ENCODE measurements at places on chromosomes 11 and 22. TPM values are rescaled to one million over a fixed set of nuclear protein-coding genes. Genes with fewer than 3 reads are reported as not detected.

DNA sequence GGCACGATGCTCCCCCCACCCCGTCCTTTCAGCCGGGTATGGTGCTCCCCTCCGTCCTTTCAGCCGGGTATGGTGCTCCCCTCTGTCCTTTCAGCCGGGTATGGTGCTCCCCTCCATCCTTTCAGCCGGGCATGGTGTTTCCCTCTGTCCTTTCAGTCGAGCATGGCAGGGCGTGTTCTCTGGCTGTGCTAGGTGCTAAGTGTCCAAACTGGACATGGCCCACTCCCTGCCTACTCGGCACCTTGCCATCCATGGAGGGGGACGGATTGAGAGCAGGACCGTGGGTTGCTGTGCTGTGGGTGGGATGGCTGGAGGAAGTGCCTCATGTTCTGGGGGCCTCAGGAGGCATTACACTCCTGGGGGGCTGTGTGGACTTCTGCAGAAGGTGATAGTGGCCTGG is 45.5 kb downstream of the MUC6 start:
- no peak for DNase-seq

- DNase-seq, result no peak
Observed at GRCh38 chr22:21599053-21599893, 30.5 kb downstream of the YDJC start.

The MMP12 gene
- not detected for polyA plus RNA-seq

- no peak for DNase-seq
Observed at GRCh38 chr11:131661132-131661531, 290.7 kb downstream of the NTM start.

DNA sequence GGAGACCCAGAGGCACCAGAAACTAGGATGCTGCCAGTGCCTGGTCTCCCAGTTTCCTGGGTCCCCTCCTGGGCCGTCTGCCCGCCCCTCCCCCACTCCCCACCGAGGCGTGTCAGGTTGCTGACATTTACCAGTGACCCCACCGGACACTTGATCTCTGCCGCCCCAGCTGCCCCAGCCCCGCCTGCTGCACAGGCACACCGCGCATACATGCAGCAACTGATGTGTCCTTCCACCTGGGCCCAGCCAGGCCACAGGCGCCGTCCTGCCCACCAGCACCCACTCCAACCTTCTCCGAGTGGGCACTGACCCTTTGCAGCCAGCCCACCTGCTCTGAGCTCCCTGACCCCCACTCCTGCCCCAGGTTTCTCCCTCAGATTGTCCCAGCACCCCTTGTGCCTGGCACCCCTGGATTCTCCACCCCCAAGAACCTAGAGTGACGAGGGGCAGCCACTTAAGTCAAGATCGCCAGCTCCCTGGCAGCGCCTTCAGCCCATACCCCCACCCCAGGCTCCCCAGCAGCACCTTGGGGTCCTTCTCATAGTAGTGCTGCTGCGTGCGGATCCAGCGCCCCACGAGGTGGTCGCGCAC is 548 bp downstream of the PYGM start:
- DNase-seq, result no peak

DNA sequence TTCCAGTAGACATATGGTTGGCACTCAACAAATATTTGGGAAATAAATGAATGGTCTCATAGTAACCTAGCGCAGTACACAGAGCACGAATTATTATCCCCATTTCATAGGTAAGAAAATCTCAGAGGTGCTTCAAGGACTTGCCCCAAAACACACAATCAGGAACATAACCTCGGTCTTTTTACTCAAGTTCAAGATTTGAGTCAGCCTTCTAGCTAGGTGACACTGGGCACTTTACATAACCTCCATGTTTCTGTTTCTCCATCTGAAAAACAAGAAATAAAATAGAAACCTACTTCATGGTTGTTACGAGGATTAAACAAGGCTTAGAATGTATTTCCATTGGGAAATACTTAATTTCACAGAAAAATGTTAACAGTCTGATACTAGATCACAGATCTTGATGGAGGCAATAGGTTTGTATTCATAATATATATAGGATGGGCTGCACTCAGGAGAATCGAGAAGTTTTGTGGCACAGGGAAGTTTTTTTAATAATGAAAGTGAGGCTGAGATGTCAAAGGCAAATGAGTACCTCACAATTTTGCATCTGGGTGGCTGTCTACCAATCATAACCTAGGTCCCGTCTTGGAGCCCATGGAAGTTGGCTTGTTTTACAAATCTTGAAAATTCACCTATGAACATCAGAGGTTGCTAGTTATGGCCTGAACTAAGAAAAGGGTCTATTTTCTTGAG is 147.4 kb upstream of the ZC3H12C start:
- DNase-seq, result no peak

DNA sequence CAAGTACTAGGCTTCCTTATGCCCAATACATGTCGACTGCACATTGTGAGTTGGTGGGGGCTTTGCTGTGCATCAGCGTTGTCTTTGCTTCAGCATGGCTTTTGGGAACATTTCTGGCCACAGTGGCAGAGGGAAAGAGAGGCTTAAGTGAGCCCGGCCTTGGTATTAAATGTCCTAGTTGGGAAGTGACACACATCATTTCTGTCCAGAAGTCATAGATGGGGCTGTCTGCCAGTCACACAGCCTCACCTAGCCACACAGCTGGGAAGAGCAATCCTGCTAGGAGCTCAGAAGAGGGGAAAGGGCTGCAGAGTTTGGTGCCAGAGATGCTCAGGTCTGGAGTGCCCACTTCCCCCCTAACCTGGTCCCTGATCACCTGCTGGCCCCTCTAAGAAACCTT is 27.6 kb downstream of the TREH start:
- DNase-seq, result no peak

- no peak for DNase-seq
Observed at GRCh38 chr11:132937016-132937415, 595.3 kb downstream of the OPCML start.

- DNase-seq, result no peak
Observed at GRCh38 chr11:44430140-44430539, 120.2 kb upstream of the ALX4 start.

GRCh38 chr11:133553885-133554740 is 21.8 kb upstream of the OPCML start:
- DNase-seq, result no peak

DNA sequence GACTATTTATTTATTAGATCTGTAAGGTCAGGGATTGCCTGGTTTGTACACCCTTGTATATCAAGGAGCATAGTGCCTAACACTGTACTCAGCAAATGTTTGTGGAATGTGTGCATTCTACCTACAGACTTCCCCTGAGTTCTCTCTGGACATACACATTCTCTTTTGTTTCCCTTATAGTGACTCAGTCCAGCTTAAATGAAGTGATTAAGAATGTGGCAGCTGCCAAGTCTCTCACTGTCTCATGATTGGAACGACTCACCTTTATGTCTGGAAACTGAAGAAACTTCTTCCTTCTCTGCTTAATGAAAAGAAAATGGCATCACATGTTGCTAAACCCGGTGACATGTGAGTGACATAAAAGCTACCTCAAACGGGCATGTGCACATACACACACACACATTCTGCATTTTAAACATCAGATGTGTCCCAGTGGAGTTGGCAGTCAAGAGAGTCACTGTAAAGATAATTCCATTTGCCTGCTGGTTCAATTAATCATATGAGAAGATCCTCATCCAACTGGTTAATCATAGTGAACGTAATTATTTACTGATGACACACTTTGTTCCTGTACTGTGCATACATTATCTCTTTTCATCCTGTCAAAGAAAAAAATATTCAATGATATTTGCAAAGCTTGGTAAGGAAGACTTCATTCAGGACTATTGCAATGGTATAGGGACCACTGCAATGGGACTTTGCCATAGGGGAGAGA is 42.8 kb downstream of the GLYAT start:
- DNase-seq, result no peak

DNA sequence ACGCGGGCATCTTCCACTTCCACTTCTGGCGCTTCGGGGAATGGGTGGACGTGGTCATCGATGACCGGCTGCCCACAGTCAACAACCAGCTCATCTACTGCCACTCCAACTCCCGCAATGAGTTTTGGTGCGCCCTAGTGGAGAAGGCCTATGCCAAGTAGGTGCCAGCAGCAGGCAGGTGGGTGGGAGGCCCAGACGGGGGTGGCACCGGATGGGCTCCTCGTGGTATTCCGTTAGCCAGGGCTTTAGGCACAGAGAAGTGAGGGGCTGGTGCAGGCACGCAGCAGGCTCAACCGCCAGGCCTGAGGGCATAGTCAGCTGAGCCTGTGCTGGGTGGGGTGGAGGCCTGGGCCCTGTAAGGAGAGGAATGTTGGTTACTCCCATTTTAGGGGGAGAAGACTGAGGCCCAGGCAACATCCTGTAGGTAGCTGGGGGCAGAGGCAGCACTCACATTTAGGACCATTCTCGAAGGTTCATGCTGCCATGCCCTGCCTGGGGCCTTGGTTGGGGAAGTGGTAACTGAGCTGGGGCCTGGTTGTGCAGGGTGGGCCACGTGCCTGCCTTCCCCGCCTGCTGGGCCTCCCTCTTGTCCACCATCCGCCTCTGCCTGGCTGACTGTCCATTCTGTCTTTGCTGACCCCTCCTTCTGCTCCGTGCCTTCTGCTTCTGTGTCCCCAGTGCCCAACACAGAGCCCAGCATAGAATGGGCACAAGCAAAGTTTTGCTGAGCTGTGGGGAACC is 10.2 kb downstream of the OMP start:
- no peak for DNase-seq

Data from H1 (cell line).